ENCODE measurements at places on chromosomes 16 and 17.

DNA sequence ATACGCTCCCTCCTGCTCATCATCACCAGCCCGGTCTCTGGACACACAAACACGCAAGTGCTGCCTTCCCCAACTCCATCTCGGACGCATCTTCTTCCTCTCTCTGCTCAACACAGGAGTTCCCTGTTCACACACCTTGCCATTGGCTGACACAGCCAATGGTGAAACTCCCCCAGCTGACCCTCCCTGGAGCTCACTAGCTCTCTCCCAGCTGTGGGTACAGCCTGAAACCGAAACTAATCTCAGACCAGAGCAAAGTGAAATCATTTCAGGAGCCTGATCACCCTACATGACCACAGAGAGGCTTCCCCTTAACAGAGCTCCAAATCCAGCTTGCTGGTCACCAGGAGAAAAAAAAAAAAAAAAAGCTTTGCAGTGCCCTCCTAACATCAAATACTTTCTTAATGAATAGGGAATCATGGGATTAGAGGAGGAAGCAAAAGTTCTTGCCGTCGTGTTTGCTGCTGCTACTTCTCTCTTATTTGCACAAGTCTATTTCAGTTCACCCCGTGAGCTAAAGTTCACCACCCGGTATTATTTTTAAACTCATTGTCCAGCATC is 8.3 kb downstream of the CUEDC1 start:
- DNase-seq, result no peak

GRCh38 chr17:34822007-34822739 is 139.1 kb downstream of the CCT6B start:
- no peak for DNase-seq

DNA sequence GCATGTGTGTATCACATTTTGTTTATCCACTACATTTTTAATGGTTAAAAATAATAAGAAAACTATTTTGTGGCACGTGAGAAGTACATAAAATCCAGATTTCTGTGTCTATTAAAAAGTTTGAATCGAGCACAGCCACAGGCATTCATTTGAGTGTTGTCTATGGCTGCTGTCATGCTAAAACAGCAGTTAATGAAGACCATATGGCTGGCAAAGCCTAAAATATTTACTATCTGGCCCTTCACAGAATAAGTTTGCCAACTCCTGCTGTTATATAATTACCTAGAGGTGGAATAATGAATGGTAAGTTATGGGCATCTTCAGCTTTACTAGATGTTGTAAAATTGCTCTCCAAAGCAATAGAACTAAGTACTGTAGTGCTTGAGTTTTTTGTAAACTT is 30.5 kb downstream of the TMEM98 start:
- DNase-seq, result no peak

DNA sequence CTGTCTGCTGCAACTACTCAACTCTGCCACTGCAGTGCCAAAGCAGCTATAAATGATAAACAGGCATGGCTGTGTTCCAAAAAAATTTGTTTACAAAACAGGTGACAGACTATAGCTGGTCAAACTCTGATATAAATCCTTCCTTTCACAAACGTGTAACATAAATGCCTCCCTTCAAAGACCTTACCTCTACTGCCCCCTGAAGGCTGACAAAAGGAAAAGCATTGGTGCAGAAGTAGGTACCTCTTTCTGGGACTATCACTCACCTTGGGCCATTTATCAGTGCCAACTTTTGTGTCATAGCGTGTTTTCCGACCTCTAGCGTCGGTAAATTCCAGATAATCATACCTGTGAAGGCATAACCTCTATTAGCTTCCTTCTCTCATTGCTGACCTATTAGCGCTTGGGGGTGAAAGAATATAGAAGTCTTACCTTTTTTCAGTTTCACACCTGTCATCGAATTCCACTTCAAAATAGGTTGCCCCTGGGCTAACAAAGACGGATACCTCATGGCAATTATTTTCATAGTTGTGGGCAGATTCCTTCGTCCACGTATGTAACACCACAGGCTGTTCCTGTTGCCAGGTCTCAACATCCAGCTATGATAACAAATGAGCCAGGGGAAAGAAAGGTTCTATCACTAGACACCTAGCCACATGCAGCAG is 67.9 kb downstream of the ZZEF1 start:
- DNase-seq, result no peak

- no peak for DNase-seq
Observed at GRCh38 chr17:35074711-35075707, 11.5 kb upstream of the RFFL start.

DNA sequence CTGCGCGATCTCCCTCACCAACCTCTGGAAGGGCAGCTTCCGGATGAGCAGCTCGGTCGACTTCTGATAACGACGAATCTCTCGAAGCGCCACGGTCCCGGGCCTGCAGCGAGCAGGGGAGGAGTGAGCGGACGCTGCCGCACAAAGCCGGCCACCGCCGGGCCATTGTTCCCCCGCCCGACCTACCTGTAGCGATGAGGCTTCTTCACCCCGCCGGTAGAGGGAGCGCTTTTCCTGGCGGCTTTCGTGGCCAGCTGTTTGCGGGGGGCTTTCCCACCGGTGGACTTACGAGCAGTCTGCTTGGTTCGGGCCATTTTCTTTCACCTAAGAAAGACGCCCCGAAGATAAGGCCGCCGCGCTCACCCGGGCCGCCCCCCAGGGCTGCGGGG is 5.8 kb upstream of the UNK start:
- no peak for DNase-seq

DNA sequence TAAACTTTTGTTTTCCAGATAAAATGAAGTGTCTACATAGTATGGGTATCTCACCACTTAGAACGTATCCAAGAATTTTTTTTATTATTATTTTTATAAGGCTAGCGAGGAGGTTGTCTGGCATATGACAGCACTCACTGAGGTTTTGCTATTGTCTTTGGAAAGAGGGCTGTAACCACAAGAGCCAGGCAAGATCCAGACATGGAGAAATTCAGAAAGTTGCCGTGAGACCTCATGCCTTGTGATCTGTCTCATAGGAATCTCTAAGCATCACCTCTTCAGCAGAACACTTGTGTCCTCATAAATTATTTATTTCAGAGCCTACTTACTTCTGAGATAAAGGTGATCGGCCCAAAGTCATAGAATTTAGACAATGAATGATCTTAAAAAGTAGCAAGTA is 410.8 kb downstream of the CDH11 start:
- DNase-seq, result no peak

- DNase-seq, result no peak
Observed at GRCh38 chr17:44424828-44425461, 35.5 kb upstream of the ITGA2B start.

DNA sequence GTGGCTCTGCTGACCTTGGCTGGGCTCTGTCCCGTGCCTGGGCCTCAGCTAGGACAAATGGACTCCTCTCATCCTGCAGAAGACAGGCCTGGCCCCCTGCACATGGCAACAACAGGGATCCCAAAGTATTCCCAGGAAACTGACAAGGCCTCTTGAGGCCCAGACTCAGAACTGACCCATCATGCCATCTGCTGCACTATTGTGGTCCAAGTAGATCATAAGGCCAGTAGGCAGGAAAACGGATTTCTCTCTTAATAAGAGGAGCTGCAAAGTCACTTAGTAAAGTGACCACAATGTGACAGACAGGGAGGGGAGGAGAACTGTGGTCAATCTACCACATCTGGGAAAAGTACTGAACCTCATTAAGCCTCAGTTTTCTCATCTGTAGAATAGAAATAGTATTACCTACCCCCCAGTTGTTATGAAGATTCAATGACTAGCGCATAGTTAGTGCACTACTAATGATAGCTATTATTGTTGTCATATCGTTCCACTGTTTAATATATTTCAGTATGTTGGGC is 62.1 kb upstream of the TNRC6A start:
- no peak for DNase-seq

- no peak for DNase-seq
Observed at GRCh38 chr17:43655693-43656255, 5.9 kb downstream of the MEOX1 start.

DNA sequence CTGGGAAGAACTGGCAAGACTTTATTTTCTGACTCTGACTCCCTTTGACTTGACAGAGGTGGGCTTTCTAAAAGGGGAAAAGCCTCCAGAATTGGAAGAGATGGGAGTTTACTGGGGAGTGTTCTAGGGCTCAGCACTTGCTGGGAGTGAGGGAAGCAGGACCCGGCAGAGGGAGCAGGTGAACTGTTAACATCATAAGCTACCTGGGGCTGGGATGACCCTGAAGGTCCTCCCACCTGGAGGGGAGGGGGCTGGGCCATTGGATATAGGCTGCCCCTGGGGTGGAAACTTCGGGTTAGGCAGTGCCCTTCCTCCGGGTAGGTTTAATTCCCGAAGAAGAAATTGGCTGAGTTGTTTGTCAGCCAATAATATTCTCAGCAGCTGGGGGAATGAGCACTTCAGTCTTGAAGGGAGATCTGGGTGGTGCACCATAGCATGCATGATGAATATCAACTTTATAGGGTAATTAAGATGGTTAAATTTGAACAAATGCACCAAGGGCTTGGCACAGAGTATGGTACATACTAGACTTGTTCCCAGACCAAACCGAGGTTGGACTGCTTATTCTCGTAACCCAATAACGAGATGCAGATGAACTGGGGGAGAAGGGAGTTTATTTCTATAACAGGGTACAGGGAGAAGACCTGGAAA is 337.0 kb downstream of the HAPSTR1 start:
- DNase-seq, result no peak

Measured in cortex of kidney (tissue), 1 donor.